ENCODE measurements at places on chromosomes 12 and 14.
A peak's percentile ranks its signal among the peaks of the same experiment; 100 is the strongest.

GRCh38 chr12:104458694-104459367, 2.1 kb downstream of the CHST11 start:
- no peak for DNase-seq

GRCh38 chr12:17661250-17661649, 428.7 kb downstream of the RERGL start:
- DNase-seq, result no peak

DNA sequence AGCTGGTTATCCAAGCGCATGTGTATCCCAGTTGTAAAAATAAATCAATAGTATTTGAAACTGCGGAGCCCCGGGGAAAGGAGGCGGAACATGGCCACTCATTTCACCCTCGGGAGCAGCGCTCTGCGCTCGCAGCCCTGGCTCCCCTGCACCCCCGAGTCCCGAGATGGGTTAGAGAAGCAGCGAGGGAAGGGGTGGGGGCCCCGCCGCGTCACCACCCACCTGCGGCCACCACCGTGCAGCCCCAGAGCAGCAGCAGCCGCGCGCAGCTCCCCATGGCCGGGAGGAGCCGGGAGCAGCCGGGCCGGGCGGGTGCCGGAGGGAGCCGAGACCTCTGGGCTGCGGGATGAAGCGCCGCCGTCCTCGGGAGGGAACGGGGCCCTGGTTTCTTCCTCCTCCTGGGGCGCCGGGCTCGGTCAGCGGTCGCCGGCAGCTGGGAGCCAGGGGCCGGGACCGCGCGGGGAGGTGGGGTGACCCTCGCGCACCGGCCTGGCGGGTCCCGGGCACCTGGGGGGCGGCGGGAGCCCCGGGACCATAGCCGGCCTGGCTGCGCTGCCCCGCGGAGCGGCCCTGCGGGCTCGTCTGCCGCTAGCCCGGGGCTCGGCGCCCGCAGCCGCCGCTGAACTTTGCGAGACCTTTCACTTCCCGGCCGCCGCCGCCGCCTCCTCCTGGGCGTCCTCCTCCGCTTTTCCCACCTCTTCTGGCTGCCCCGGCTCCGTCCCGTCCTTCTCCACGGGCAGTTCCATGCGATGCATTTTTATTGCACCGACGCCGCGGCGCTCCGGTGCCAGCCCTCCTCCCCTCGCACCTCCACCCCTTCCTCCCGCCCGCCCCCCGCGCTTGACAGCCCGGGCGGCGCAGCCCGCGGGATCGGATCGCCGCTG, at the start of gene NTN4:
Gene NTN4 (minus strand): TSS at position 732 of the 884 bp plus-strand sequence. CDS start 455 bp downstream, at position 277.
- peak; percentile 37 for DNase-seq

- no peak for DNase-seq
These were observed 42.1 kb upstream of the CTDSP2 start for GRCh38 chr12:57888409-57889157.

- DNase-seq, result no peak
These were observed 321.6 kb upstream of the SFSWAP start for GRCh38 chr12:131389054-131390013.

- no peak for DNase-seq
These were observed 441.1 kb downstream of the ETNK1 start for GRCh38 chr12:23066095-23066494.

DNA sequence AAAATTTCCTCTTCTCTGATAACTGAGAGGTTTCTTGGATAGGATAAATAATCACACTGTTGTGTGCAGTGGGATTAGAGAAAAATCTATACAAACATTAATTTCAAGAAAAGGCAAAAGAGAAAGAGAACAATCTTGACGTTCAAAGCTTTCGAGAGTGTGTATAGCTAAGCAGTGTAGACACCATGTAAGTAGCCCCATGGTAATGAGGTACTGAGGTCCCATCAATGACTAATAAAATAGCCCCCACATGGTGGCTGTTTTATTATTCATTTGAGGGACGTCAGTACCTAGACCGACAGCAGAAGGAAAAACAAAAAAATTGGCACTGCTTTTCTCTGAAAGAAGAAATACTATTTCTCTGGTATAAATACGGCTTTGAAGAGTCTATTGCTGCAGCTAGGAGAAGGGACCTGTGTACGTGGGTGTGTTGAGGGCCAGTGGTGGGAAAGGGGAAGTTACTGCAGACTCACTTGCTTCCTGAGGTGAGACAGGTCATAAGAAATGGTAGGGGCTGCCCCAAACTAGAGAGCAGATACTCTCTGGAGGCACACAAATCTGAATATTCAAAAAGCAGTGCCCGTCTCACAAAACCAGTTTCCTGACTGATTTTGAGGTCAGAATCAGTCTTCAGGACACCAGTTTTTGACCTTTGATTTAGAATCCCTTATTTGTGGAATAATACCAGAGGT, 339.8 kb downstream of the EMP1 start:
- no peak for DNase-seq

GRCh38 chr14:100363053-100363452, 39.9 kb downstream of the SLC25A47 start:
- no peak for DNase-seq

DNA sequence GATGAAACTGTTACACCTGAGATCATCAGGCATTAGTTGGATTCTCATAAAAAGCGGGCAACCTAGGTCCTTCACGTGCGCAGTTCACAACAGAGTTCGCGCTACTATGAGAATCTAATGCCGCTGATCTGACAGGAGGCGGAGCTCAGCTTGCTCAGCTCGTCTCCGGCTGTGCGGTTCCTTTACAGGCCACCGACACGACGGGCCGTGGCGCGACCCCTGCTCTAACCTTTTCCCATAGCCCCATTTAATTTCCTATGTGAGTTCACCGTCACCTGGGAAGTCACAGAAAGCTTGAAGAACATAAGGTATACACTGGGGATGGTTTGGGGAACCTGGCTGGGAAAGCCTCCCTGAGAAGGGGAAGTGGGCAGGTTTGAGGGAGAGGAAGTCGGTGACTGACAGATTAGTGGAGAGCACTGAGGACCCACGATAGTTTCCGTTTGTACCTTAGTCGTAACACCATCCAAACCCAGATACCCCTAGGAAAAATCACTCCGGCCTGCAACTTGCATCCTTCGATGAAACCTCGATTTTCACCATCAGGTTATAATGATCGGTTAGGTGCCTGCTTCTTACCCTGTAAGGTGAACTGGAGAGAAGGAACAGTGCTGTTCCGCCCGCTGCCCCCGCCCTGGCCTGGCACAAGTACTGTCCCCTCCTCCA, 2.8 kb upstream of the AAAS start:
- DNase-seq, result no peak

GRCh38 chr14:74913986-74914573, 9.0 kb downstream of the RPS6KL1 start:
- peak; percentile 40 for DNase-seq

DNA sequence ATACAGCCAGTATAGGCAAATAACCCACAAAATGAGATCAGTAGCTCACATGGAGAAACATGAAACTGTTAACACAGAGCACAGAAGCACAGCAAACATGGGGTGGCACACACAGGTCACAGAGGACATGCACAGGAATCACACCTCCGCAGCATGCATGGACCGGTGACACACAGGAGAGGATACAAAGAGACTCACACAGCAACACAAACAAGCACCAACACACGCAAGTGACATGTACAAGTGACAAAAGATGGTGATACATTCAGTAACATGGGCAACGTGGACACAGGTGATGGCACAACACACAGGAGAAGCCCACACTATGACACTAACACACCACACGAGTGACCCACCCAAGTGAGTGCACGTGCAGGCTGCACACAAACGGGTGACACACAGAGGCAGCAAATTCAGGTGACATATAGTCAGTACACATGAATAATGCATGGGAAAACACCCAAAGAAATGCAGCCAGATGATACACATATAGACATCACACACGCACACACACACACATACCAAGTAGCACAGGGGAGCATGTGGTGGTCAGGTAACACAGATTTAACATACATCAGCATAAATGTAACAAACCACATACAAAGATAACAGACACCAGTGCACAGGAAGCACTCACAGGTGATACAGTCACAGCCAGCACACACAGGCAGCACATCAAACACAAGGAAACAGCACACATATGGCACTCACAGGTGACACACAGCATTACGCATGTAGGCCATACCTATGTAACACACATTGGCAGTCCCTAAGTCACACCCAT, 216.0 kb upstream of the SFSWAP start:
- no peak for DNase-seq

DNA sequence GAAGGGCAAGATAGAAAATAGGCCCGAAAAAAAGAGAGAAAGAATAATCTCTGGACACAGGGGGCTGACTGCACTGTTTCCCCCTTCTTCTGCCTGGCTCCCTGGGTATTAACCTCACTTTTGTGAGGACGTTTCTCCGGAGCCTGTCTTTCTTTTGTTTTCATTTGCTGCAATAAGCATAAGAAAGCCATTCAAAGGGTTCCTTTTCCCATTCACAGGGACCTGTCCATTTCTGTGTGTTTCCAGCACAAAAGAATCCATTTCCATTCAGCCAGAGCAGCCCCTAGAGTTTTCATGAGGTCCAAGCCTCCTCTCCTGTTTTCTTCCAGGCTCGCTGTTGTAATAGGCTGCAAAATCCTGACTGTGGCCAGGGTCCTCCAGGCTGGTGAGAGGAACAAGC, 16.8 kb downstream of the PLXNC1 start:
- DNase-seq, result no peak

DNA sequence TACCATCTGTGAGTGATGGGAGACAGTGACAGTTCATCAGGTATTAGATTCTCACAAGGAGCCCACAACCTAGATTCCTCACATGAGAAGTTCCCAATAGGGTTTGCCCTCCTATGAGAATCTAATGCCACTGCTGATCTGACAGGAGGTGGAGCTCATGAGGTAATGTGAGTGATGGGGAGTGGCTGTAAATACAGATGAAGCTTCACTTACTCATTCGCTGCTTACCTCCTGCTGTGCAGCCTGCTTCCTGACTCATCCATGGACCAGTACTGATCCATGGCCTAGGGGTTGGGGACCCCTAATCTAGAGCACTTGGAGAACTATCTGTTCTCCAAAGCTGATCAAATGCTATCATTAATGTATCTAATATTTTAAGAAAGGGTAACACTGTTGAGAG, 17.7 kb downstream of the CLEC2D start:
- DNase-seq, result no peak

- no peak for DNase-seq
These were observed 54.9 kb upstream of the TMX1 start for GRCh38 chr14:51185180-51185579.

DNA sequence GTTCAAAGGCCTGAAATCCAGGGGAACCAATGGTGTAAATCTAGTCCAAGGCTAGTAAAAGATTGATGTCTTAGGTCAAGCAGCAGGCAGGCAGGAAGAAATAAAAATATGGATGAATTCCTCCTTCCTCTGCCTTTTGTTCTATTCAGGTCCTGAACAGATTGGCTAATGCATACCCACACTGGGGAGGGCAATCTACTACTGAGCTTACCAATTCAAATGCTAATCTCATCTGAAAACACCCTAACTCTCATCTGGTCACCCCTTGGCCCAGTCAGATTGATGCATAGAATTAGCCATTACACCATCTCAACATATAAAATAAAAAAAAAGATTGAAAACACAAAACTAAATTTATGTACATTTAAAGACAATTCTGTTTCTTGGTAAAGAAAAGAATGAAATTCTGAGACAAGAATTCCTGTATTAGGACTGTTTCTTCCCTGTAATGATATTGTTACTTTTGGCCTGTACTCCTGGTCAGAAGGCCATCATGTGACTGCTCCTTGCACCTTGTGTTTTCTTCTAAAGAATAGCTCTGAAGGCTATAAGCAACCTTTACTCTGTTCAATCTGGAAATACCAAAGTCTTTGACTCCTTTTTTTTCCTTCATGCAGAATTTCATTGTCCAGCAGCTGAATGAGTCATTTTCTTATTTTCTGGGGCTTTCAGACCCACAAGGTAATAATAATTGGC, 19.9 kb downstream of the CLEC6A start:
- DNase-seq, result no peak

DNA sequence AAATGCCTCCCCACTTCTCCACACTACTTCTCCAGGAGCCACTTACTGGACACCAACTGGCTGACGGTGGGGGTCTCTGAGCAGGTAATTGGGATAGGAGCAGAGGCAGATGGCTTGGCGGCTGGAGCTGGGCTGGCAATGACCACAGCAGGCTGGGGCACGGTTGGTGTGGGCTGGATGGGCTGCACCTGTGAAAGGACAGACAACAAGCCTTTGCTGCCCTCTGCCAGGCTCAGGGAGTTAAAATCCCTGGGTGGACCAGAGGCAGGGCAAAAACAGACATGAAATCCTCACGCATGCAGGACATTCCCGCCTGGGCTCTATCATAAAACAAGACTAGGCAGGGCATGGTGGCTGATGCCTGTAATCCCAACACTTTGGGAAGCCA, 19.3 kb upstream of the TFCP2 start:
- no peak for DNase-seq

- no peak for DNase-seq
These were observed 65.9 kb downstream of the KCNA1 start for GRCh38 chr12:4975574-4975973.

Measured in progenitor cell of endocrine pancreas (in vitro differentiated cells).